ENCODE measurements at places on chromosomes 3 and 15.
A peak's percentile ranks its signal among the peaks of the same experiment; 100 is the strongest.

DNA sequence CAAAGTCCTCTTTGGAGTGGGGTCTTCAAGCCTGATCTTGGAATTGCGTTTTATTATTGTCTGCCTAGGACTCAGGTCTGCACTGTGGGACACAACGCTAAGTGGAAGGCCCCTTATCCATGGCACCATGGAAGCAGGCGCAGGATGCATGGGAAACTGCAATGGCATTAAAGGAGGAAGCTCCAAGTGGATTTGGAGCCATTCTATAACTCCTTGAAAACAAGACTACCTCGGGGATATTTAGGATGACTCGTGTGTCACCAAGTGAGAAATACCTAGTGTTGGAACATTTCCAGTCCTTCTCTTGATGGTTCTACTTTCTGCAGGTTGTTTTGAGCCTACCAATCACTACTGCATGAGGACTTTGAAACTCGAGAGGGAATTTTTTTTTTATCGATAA, 126.6 kb upstream of the ZBED2 start:
- DNase-seq = no peak

DNA sequence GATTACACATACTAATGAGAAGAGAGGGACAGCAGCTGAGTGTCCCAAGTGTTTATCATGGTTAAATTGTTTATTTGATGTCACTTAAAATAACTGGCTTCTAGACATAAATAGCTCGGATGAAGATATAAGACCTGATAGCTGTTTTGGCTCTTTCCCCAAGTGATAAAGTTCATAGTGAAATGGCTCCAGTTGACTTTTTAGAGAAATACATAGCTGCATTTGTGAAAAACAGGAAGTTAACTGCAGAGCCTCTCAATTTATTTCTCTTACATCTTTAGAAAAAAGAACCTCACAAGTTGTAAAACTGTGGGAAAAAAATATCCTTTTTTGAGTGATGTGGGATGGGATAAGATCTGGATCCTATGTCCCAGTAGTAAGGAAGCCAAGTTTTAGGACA, 332.9 kb upstream of the RASGRP1 start:
- no peak for DNase-seq

DNA sequence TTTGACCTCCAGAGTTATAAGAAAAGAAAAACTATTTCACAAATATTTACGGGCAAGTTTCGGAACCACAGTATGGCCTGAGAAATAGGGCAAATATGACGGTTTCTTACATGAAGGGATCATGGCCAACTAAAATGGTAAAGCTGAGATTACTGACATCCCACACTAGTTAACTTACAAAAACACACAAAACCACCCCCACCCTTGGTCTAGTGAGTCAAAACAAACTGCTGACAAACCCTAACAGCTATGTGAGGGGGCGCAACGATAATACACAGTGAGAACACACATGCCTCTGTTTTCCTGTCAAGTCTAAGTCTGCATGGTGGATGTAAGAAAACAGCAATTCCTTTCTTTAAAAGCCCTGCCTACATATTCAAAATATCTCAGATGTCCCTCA, 32.3 kb downstream of the CBLB start:
- no peak for DNase-seq

- no peak for DNase-seq
Observed at GRCh38 chr3:44318891-44319311, 19.7 kb upstream of the TCAIM start.

DNA sequence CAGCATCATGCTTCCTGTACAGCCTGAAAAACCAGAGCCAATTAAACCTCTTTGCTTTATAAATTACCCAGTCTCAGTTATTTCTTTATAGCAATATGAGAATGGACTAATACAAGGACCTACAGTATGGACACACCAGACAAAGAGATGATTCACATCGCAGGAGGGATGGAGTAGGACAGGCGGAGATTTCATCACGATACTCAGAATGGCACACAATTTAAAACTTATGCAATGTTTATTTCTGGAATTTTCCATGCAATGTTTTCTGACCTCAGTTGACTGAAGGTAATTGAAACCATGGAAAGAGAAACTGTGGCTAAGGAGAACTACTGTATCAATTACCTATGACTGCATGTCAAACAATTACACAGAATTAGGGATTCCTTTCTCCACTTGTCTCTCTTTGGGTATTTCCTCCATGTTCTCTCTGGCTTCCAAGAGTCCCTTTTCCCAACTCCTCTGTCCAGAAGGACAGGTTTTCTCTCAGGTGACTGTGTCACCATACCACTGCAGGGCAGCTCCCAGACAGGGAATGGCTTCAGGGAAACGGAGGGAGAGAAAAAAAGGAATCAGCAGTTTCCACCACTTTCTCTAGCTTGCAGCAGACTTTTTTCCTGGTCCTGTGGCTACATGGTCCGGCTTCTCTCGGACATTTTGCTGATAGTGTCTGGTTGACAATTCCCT, 3.0 kb upstream of the ANO10 start:
- DNase-seq = no peak

GRCh38 chr3:31952205-31952604, 28.9 kb downstream of the OSBPL10 start:
- no peak for DNase-seq

GRCh38 chr15:83919319-83919830, 265.5 kb downstream of the ADAMTSL3 start:
- no peak for DNase-seq

DNA sequence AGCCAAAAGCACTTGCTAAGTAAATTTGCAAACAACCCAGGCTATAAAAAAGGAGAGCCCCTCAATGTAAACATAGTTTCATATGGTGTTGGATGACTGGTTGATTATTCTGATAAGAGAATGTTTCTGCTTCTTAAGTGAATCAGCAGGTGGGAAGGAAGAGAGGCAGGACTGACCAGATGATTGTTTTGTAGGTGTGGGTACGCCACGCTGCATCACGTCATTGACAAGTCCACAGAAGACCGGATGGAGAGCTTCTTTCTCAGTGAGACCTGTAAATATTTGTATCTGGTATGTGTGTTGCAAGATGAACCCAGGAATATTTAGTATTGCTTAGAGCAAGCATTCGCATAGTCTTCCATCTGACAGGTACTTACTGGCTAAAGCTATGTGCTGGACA, 23.4 kb downstream of the EDEM1 start:
- no peak for DNase-seq

GRCh38 chr3:18531662-18532061, 106.5 kb upstream of the SATB1 start:
- DNase-seq = no peak

DNA sequence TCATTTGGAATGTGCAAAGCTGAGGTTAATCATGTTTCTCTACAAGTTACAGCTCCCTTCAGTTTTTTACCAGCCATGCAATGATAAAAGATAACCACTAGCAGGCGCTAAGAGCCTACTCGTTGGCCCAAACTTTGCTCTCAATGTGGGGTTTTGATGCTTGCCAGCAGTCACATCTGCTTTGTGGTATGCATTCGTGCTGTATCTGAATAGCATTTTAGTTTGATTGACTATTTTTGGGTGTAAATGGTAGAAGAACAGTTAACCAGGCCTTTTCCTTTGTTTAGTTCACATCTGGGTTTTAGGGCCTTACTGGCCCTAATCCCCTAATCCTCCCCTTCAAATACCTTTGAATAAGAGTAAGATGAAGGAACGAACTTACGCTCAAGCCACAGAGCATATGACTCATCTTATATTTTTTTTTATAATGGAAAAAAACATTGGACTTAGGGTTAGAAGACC, 4.4 kb upstream of the CLDN11 start:
- peak; percentile 62 for DNase-seq

DNA sequence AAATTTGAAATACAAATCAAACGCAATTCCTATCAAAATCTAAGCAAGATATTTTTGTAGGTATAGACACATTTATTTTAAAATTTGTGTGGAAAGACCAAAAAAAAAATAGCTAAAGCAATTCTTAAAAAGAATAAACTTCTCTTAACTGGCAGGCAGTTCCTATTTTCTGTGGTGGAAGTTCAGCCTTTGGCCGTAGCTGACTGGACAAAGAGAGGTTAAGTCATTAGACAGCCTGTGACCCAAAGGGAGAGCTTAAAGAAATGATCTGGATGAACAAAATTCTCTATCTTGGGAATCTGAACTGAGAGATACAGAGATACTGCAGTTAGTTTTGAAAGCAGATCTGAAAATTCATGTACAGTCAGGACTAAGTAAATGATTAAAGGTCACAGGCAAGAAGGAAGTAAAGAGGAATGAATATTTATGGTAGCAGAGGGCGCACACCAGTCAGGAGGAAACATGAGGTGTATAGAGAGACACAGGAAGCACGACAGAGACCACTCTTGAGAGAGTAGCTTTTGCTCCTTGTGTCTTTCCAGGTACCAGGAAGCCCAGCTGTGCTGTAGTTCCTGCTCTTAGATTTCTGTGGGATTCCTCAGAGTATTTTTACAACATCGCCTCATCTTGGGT, 57.5 kb downstream of the TPRG1 start:
- DNase-seq = no peak

GRCh38 chr3:62604298-62604697, 230.9 kb upstream of the FEZF2 start:
- DNase-seq = peak; percentile 18

Measured in kidney capillary endothelial cell (primary cell).